ENCODE measurements at places on chromosomes 6 and 20.

DNA sequence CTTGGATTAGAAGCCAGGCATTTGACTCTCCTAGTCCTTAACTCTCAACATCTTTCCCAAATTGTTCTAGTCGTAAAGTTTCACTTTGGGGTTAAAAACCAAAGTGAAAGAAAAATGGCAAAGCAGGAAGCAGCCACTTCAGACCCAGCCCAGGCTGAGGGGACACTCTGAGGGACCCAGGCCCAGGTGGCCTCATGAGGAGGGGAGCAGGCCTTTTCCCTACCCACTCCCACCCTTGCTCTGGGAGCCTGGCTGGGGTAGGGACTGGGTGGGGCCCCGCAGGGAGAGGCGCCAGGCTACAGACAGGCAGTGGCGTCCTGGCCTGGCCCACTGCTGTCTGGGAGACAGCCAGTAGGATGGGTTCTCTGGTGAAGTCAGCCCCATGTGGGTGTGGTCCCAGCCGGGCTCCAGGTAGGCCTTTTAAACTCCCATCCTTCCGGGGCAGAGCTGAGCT lies 68.7 kb upstream of the MYL9 start:
- peak; percentile 96 for DNase-seq

GRCh38 chr6:140012150-140012549 lies 637.7 kb upstream of the CITED2 start:
- no peak for DNase-seq

- no peak for DNase-seq
Observed at GRCh38 chr6:89144354-89144906, 1.4 kb upstream of the PM20D2 start.

GRCh38 chr6:12473494-12473893 lies 183.3 kb downstream of the EDN1 start:
- DNase-seq: no peak

DNA sequence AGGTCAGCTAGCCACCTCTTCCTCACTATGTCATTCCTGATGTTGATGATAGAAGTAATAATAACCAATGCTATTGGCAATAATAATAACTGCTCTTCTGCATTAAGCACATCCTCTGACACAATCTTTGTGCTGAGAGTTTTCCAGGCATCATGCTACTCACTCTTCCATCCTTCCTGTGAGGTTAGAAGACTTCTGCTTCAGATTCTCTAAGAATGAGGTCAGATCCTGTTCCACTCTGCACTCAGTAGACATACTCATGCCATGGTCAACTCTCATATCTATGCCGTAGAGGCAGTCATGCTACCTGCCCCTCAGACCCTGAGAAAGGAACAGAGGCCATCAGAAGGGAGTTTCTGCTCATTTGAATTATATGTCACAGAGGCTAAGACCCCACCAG lies 98.1 kb upstream of the TOP1 start:
- DNase-seq: no peak

DNA sequence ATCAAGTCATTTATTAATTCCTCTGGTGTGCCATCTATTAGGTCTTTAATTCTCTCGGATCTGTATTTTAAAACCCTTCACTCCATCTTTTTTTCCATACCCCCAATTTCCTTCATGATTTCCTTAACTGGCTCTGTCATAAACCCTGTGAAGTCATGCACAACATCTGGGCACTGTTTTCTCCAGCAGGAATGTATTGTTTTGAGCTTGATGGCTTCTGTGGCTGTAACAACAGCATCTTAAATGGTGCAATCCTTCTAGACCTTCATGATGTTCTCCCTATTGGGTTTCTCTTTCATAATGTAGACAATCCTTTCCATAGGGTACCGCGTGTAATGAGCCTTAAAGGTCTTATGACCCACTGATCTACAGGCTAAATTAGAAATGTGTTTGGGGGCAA lies 29.0 kb downstream of the CDK19 start:
- DNase-seq: no peak

DNA sequence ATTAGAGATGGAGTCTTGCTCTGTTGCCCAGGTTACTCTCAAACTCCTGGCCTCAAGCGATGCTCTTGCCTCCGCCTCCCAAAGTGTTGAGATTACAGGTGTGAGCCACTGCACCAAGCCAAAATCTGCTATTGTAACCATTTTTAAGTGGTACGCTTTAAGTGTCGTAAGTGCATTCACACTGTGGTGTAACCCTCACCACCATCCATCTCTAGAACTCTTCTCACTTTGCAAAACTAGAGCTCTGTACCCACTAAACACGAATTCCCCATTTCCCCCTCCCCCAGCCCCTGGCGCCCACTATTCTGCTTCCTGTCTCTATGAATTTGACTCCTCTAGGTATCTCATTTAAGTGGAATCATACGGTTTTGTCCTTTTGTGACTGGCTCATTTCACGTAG lies 2.8 kb upstream of the FAM83C start:
- DNase-seq: no peak

GRCh38 chr20:4134355-4134834 lies 119.0 kb upstream of the RNF24 start:
- peak; percentile 21 for DNase-seq

GRCh38 chr6:33882154-33882553 lies 78.4 kb upstream of the MLN start:
- DNase-seq: no peak

- no peak for DNase-seq
Observed at GRCh38 chr6:164163239-164163638, 748.7 kb downstream of the QKI start.

DNA sequence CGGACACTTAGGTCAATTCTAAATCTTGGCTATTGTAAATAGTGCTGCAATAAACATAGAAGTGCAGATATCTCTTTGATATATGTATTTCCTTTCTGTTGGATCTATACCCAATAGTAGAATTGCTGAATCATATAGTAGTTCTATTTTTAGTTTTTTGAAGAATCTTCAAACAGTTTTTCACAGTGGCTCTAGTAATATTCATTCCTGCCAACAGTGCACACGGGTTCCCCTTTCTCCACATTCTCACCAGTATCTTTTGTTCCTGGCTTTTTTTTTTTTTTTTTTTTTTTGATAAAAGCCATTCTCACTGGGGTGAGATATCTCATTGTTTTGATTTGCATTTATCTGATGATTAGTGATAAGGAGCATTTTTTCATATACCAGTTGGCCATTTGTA lies 1.8 kb upstream of the FBXL4 start:
- no peak for DNase-seq

DNA sequence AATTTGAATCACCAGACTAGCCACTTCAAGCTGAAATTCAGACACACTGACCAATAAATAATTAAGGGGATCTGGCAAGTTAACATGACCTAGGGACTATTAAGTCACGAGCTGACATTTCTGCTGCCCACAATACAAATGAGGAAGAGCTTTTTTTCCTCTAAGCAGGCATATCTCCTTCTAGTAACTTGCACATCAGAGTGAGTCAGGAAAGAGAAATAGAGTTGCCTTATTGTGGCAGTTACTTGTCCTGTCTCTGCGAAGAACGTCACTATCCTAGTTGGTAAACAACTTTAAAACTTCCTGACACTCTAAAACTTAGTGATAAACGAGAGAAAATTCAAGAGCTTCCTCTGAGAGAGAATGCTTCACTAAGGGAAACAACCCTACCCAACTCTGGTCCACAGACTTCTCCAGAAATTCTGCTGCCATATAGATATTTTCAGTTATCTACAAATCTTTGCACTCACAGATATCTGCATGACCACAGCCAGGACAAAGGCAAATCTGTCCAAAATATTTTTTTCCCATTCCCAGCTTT lies 4.2 kb downstream of the PLA2G7 start:
- DNase-seq: no peak

GRCh38 chr6:152078804-152079203 lies 271.3 kb downstream of the ESR1 start:
- no peak for DNase-seq
